ENCODE measurements at places on chromosomes 1 and 21.
A peak's percentile ranks its signal among the peaks of the same experiment; 100 is the strongest.

DNA sequence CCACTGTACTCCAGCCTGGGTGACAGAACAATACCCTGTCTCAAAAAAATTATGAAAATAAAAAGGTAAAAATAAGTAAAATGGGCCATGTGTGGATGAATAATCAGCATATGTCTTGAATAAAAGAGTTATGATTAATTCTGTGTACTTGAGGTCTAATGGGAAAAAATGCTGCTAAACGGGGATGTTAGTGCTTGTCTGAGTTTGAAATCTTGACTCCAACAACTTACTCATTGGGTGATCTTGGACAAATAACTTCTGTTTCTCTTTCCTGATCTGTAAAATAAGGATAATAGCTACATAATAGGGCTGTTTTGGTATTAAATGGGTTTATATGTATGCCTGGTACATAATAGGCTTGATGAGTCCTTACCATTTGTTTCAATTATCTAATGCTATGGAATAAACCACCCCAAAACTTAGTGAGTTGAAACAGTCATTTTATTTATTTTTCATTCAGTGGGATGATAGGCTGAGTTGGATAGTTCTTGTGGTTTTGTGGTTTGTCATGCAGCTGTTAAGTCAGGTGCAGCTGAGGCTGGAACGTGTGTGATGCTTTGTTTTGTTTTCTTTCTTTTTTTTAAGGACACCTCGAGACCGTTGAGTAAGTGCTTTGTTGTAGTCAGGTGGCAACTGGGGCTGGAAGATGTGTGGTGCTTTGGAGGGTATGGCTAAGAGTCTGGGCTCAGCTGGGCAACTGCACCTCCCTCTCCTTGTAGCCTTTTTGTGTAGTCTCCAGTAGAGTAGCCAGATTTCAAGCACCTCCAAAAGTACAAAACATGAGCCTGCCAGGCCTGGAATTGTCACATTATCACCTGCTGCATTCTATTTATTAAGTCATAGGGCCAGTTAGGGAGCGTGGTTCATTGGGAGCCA lies 4.9 kb downstream of the MDM4 start:
- peak; percentile 84 for DNase-seq

- DNase-seq = no peak
Measured at GRCh38 chr1:3419415-3420204, 34.9 kb upstream of the ARHGEF16 start.

- DNase-seq = no peak
Measured at GRCh38 chr21:32426592-32427051, 14.1 kb downstream of the EVA1C start.

- no peak for DNase-seq
Measured at GRCh38 chr1:161189036-161189435, 9.8 kb downstream of the ADAMTS4 start.

DNA sequence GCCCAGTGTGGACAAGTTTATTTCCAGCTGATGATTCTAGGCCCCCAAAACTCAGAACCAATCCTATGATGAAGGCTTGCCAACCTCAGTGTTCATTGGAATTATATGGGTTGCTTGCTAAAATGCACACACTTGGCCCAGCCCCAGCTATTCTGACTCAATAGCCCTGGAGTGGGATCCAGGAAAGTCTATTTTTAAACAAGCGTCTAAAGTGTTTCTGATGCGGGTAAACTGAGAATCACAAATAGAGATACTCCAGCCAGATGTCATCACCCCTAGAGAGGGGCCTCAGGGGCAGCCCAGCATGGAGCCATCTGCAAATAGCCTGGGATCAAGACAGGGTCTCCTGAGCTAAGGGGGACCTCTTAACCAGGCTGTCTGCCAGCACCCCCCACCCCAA lies 46.0 kb downstream of the PKP1 start:
- DNase-seq = no peak

GRCh38 chr1:31315902-31316301 lies 19.1 kb downstream of the ZCCHC17 start:
- no peak for DNase-seq

- DNase-seq = no peak
Measured at GRCh38 chr21:29238967-29239290, 59.8 kb upstream of the BACH1 start.

DNA sequence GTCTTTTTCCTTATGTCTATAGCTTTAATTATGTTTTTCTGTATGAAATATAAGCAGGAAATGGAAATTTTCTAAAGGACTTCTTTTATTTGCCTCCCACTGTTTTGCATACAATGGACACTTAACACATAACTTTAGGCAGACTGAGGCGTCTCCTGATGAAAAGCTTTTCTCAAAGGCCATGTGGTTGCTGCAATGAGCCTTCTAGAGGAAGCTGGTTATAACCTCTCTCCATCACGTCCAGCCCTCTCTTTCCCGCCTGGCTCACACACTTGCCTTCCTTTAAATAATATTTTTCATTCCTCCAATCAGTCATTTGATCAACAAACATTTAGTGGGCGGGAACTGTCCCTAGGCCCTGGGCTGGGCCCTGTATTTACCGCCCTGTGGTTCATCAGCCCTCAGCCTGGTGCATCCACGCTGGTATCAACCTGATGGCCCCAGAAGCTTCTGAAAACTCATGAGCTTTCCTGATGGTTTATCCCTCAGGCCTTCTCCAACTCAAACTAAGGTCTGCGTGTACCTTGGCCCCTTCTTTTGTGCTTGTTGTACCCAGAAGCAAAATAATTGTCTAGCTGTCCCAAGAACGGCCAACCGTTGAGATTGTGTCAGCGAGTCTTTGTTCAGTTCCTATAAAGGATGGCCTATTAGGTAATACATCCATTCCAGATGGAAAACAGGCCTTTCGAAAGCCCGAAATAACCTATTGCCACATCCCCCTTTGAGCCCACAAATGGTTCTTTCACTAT lies 75.3 kb upstream of the LYST start:
- no peak for DNase-seq

DNA sequence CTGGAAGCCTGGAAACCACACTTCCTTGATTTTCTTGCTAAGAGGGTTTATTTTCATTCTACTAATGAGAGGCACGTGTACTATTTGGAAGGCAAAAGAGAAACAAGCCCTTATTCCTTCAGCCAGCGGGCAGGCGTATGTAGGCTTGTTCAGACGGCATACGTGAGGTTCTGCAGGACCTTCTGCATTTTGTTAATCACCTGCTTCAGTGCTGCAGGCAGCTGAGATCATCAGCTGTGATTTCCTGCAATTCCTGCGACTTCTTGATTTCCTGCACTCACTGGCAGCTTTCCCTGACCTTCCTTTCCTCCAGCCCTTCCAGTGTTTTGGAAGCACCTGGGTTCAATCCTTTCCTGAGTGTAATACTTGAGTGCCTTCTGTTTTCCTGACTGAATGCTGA lies 43.4 kb downstream of the TSNAX start:
- no peak for DNase-seq

- no peak for DNase-seq
Measured at GRCh38 chr1:1529321-1529720, 11.1 kb downstream of the TMEM240 start.

DNA sequence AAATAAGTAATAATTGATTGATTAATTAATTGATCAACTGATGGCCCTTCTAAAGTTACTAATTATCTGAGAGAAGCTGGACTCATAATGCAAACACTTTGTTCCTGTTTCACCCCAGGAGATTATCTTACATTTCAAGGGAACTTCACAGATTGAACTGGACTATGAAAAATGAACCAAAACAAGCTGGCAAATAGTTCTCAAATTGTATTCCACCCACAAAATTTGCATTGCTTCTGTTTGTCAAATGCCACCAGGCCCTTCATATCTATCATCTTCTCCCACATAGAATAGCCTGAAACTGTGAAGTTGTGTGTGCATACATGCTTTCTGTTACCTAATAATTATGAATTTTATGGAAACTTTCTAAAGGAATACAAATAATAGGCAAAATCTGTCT lies 104.0 kb downstream of the ZNF281 start:
- DNase-seq = no peak

DNA sequence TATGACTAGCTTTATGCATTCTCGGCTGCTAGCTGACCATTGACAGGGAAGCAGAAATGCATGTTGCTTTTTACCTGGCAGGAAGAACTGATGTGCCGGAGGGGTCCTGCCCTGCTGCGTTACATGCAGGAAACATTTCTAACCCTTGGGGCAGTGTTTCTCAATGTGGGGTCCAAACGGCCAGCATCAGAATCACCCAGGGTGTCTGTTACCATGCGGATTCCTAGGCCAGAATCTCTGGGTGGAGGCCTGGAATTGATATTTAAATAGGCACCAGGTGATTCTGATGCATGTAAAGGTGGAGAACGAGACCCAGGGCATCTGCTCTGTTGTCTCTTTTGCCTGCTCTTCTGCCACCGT lies 182.7 kb downstream of the PCP4 start:
- DNase-seq = no peak

GRCh38 chr1:195241066-195241465 lies 1367.2 kb downstream of the KCNT2 start:
- DNase-seq = no peak

- no peak for DNase-seq
Measured at GRCh38 chr1:35475856-35476674, 81.1 kb downstream of the KIAA0319L start.

- DNase-seq = no peak
Measured at GRCh38 chr1:118325550-118326225, 140.7 kb upstream of the SPAG17 start.

DNA sequence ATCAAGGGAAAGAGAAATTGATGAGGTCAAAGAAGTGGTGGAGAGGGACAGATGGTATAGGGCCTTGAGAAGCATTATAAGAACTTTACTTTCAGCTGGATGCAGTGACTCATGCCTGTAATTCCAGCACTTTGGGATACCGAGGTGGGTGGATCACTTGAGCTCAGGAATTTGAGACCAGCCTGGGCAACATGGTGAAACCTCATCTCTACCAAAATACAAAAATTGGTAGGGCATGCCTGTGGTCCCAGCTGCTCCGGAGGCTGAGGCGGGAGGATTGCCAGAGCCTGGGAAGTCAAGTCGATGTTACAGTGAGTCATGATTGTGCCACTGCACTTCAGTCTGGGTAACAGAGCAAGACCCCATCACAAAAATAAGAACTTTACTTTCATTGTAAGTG lies 5.7 kb downstream of the TMEM50A start:
- no peak for DNase-seq

GRCh38 chr1:16189921-16190621 lies 22.4 kb downstream of the ARHGEF19 start:
- DNase-seq = no peak

- no peak for DNase-seq
Measured at GRCh38 chr1:145887631-145888030, 2.0 kb upstream of the ANKRD35 start.

- no peak for DNase-seq
Measured at GRCh38 chr1:52756020-52756419, 29.8 kb downstream of the ZYG11B start.

DNA sequence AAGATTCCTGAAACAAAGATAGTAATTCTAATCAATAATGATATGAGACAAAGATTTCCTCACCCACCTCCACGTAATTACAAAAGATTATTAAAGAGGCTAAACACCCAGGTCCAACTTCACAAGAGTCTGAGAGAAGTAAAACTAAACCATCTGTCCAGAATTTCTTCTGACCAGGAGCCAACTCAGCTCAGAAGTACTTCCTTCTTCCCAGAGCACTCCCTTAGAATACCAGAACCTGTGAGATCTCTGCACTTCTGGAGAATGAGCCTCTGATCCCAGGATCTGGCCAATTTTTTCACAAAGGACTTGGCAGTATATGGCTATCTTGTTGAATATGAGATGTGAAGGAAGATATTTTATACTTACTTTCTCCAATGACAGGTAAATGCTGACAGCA lies 120.6 kb upstream of the PALMD start:
- no peak for DNase-seq

DNA sequence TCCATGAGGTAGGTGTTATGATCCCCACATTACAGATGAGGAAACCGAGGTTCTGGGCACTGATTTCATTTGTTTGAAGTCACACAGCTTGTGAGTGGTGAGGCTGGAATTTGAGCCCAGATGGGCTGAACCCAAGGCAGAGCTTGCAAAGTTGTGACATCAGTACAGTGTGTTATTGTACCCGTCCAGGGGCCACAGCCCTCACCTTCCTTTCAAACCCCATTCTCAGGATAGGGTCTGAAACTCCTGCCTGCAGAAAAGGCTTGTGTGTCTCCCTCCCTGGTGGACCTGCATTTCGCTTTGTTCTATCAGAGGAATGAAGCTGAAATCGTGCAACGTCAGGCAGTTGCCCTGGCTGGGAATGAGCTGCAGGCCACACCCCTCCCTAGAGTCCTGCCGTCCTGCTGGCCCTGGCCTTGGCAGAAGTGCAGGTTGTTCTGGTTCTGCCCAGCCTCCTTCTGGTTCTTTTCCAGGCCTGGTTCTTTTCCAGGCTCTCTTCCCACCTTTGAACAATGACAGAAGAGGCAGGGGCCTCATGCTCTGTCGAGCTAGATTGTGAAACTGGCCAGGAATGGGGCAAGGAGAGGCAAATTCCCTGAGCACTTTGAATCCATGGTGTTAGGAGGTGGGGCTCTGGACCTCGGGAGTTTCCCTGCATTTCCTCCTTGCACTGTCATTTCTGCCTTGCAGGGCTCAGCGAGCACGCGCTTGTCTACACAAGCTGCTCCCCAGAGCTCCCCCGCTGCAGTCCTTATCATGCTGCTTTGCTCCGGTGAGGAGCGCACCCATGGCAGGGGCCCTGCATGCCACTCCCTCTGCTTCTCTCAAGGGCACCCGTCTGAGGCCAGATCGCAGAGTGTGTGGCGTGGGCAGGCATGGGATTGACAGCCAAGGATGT lies 8.2 kb upstream of the MYOM3 start:
- no peak for DNase-seq

GRCh38 chr21:44989943-44990780 lies 50.3 kb downstream of the SLX9 start:
- no peak for DNase-seq

GRCh38 chr1:21245688-21246229 lies 44.5 kb downstream of the ECE1 start:
- no peak for DNase-seq

GRCh38 chr1:61420909-61421835 lies 303.8 kb downstream of the TM2D1 start:
- no peak for DNase-seq

- DNase-seq = no peak
Measured at GRCh38 chr1:225824533-225824941, 14.6 kb downstream of the EPHX1 start.

DNA sequence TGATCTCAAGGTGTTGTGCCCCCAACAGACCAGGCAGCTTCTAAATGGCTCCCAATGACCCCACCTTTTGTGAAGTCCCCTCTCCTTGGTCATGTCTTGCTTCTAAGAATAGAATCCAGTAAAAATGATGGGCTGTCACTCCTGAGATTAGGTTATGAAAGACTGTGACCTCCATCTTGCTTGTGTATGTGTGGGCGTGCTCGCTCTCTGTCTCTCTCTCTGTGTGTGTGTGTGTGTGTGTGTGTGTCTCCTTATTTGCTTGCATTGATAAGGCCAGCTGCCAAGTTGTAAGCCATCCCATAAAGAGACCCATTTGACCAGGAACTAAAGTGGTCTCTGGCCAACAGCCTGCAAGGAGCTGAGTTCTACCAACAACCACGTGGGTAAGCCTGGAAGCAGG lies 22.9 kb upstream of the TMEM51 start:
- no peak for DNase-seq

DNA sequence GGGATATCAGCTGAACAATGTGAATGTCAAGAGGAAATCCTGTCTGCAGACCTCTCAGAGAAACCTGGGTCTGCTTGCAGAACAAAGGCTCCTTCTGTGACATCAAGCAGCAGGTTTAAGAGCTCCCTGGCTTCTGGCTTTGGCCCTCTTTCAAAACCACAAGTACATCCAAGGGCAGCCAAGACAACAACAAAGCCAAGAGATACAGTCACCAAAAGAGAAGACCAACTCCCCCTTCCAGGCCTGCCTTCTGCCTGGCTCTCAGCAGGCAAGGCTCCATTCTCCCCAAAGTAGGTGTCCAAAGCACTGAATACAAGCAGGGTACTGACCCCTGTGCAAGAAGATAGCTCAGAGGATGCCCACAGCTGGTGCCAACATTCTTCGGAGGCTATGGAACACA lies 11.5 kb downstream of the BCAR3 start:
- DNase-seq = no peak
